Fibroblast of skin of right biceps (primary cell): ENCODE measurements at places on chromosomes 2 and 18.

- peak; percentile 59 for DNase-seq
These were observed 156.7 kb downstream of the ARHGAP28 start for GRCh38 chr18:6885992-6886796.

GRCh38 chr2:219406861-219407230 lies 11.3 kb upstream of the DES start:
- DNase-seq: peak; percentile 99

GRCh38 chr18:51668101-51668500 lies 470.6 kb upstream of the MEX3C start:
- DNase-seq: peak; percentile 49

DNA sequence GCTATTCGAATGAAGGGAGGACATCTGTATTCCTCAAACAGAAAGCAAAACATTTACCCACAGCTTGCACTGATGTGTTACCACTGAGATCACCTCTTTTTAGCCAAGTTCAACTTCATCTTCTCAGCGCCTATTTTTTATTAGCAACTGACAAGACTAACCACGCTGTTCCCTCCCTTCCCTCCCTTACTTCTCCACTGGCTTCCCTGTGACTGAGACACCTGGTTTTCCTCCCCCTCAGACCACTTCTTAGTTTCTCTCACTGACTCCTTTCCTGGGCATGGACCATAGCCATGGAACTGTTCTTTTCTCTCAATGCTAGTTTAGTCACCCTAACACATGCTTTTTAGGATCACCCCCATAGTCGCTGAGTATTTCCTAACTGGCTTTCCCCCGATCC lies 3.3 kb downstream of the L3MBTL4 start:
- DNase-seq: no peak

DNA sequence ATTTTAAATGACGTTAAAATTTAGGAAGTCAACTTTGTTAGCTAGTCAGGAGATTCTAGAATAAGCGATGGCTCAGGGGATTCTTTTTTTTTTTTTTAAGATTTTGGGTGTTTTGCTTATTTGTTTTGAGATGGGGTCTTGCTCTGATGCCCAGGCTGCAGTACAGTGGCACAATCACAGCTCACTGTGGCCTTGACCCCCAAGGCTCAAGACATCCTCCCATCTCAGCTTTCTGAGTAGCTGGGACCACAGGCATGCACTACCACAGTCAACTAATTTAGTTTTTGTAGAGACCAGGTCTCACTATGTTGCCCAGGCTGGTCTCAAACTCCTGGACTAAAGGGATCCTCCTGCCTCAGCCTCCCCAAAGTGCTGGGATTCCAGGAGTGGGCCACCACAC lies 16.9 kb downstream of the ATL2 start:
- DNase-seq: no peak

- DNase-seq: peak; percentile 21
These were observed 20.9 kb downstream of the THNSL2 start for GRCh38 chr2:88190808-88191721.

DNA sequence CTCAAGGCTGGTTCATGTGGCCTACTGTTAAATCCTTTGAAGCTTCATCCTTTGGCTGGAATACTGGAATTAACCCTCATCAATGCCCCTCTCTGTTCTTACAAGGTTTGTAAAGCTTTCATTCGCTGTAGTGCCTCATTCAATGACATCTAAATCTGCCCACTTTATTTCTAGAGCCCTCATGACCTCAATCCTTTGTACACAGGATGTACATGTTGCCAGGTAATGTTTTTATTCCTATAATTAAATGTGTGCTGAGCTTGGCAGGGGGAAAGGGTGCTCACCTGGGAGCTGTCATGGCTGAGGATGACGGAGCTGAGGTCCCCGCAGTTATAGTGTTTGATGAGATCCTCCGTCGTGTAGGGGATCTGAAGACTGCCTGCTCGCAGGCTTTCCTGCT lies 39.3 kb downstream of the TRABD2A start:
- DNase-seq: no peak

GRCh38 chr2:175461839-175462238 lies 280.3 kb upstream of the ATP5MC3 start:
- no peak for DNase-seq

GRCh38 chr2:844715-845114 lies 105.9 kb upstream of the SNTG2 start:
- DNase-seq: no peak

- DNase-seq: no peak
These were observed 1.7 kb downstream of the INPP5D start for GRCh38 chr2:233061591-233062450.

DNA sequence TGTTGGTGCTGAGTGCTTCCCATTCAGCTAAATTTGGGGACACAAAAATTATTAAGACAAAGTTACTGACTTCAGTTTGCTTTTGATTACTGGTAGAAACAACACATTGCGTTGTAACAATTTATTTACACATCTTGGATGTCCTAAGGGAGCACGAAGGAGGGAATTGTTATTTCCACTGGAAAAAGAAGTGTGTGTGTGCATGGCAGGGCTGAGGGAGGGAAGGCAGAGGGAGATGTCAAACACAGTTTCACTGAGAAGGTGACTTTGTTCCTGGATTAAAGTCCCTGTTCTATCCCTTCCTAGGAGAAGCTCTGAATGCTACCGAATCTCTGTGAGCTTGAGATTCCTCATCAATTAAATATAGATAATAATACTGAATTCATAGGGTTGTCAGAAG lies 3.8 kb upstream of the CDH20 start:
- DNase-seq: no peak

DNA sequence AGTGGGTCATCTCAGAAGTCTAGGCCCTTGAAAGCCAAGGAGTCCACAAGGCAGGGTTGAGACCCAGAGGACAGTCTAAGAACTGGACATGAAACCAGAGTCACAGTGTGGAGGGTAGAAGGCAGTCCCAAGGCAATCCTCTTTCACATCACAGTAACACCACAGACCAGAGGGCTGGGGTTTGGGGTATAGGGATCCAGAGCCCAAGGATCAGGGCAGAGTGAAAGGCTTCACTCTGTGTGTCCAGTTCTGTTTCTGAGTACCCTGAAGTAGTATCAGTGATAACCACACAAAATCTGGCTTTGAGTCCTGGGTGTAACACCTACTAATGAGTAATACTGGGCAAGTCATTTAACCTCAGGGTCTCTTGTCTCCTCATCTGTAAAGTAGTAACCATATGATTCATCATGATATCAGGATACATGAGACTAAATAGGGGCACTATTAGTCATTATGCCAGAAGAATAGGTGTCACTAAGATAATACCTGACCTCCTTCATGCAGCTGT lies 91.0 kb downstream of the ICA1L start:
- peak; percentile 55 for DNase-seq

DNA sequence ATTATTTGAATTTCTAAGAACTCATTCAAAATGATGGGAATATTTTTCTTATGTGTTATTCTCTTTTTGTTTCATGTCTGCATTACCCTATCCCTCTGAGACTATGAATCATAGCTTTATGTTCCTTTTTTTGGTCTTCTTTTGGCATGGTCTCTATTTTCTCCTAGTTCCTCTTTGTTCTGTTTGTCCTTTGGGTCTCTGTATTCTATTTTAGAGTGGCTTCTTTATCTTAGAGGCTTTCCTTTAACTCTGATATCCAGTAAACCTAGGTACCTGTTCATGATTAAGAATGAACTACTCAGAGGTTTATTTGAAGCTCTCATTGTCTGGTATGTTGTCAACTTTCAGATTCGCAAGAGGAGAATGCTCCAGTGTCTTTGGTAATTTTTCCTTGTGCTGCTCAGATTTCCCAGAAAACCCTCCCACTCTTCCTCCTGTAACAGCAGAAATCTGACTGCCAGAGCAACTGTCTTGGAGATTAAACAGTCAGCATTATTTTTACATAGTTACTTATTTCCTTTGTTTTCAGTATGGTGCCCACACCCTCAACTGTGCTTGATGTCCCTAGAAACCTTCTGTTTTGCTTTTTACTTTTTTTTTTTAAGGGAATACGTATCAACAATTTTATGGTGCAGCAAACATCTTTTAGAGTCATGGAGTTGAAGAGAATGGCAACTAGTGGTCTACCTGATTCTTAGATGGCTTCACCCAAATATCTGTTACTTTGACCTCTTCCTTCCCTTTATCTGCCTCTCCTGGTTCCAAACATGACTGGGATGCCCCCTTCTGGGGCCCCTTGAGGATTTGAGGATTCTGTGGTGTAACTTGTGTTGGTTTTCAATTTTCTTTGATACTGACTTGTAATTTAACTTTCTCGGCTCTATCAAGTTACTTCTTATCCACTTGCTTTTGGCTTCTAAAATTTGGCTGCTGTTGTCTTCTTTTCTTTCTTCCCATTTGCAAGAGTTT lies 92.0 kb downstream of the DPP10 start:
- no peak for DNase-seq

DNA sequence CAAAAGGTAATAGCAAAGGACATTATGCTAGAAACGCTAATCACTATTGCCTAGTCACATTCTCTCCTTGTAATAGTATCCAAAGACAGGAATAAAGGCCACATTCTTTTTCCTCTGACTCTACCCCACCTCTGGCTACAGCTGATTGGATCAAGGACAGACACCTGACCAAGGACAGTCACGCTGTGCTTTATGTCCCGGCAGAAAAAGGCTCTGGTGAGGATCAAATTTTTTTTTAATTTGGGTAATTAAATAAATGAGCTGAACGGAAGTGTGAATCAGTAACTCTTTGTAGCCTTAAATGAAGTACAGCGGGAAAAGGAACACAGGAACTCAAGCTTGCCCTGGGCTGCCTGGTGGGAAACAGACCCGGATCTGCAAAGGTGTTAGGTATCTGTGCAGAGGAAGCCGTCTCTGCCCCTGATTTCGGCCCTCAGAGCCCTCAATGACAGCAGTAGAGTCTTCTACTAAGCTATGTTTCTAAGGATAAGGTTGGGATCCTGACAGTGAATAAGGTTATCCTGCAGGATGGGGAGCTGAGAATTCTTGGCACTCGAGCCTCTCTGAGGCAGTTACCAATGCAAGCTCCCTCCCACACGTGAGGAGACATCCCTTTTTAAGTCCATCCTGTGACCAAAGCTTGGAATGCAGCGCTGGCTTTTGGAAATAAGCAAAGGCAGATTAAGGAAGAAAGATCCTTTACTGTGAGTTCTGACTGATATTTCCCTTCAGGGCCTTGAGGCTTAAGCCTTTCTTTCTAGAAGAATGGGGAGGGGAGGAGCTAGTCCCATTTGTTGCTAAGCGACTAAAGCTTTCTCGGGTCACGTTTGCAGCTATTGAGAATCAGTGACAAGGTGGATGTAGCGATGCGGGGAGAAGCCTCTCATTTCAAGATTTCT lies 37.8 kb upstream of the IKZF2 start:
- DNase-seq: peak; percentile 57
